Central memory CD8-positive, alpha-beta T cell (primary cell): ENCODE measurements at places on chromosomes 2 and 18.
A peak's percentile ranks its signal among the peaks of the same experiment; 100 is the strongest.

DNA sequence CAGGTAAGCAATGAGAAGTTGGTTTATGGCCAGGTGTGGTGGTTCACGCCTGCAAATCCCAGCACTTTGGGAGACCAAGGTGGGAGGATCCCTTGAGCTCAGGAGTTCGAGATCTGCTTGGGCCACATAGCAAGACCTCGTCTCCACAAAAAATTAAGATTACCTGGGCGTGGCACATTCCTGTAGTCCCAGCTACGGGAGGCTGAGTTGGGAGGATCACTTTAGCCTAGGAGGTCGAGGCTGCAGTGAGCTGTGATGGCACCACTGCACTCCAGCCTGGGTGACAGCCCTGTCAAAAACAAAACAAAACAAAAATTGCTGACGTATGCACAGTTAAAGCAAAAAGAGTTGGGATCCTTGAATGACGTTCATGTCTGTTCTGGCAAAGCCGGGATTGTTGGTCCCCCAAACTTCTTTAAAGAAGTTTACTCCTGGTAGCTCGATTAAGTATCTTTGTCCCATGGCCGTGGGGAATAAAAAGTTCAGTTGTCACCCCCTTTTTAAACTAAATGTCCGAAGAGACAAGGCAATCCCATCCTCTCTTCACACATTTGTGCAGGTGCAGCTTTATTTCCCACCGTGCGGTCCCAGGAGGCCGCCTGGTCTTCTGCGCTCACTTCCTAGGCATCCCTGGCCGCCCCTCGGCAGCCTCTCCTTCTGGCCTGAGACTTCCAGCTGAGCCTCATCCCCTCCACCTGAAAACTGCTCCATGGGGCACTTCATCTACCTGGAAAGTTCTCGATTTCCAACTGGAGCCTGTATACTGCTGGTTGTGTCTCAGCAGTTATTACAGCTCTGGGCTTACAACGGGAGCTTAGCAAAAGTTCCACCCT is 762 bp upstream of the SPOPL start:
- H3K4me3 ChIP-seq, result peak overlapping the region; percentile 96
- H3K36me3 ChIP-seq, result peaks cover 9% of the 10 kb centered on the region
- peaks cover 28% of the 10 kb centered on the region for H3K4me1 ChIP-seq
- no peak for DNase-seq

- no peak for DNase-seq
- no peaks in the 10 kb centered on the region for H3K27me3 ChIP-seq
- peaks cover 2% of the 10 kb centered on the region for H3K36me3 ChIP-seq
- H3K4me3 ChIP-seq, result no peak overlapping the region
- H3K4me1 ChIP-seq, result no peaks in the 10 kb centered on the region
These were observed 485.1 kb downstream of the THSD7B start for GRCh38 chr2:137250401-137250800.

DNA sequence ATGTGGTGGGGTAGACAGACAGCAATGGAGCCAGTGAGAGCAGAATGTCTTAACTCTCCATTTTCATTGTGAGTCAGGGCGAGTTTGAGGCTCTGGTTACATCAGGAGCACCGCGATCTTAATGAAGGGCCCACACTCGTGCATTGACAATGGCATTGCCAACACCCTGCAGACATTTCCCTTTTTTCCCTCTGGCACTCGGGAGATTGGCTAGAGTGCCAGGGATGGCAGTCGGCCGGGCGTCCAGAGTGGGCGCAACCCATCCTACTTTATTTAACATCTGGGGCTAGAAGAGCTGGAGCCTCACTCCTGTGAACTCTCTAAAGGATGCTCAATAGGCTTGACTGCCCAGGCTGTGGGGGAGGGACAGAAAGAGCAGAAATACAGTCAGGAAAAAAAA is 9.7 kb downstream of the PROKR1 start:
- no peak for DNase-seq
- H3K4me1 ChIP-seq, result peaks cover 14% of the 10 kb centered on the region
- H3K36me3 ChIP-seq, result peaks cover 4% of the 10 kb centered on the region
- H3K27ac ChIP-seq, result no peak overlapping the region
- H3K27me3 ChIP-seq, result peaks cover 35% of the 10 kb centered on the region

GRCh38 chr2:8797682-8798081 is 39.7 kb downstream of the KIDINS220 start:
- no peak overlapping the region for H3K4me3 ChIP-seq
- peaks cover 40% of the 10 kb centered on the region for H3K36me3 ChIP-seq
- no peak overlapping the region for H3K27ac ChIP-seq
- peaks cover 10% of the 10 kb centered on the region for H3K4me1 ChIP-seq
- H3K27me3 ChIP-seq, result no peaks in the 10 kb centered on the region

- no peak for DNase-seq
- H3K36me3 ChIP-seq, result no peaks in the 10 kb centered on the region
- H3K4me1 ChIP-seq, result no peaks in the 10 kb centered on the region
- no peak overlapping the region for H3K27ac ChIP-seq
- H3K27me3 ChIP-seq, result no peaks in the 10 kb centered on the region
These were observed 429.3 kb upstream of the VRK2 start for GRCh38 chr2:57617318-57617717.

- H3K4me1 ChIP-seq, result no peaks in the 10 kb centered on the region
- no peaks in the 10 kb centered on the region for H3K27me3 ChIP-seq
- DNase-seq, result no peak
- no peak overlapping the region for H3K4me3 ChIP-seq
These were observed 17.8 kb downstream of the GMCL1 start for GRCh38 chr2:69847068-69847828.
